Sigmoid colon (tissue), 7 donors: ENCODE measurements at places on chromosomes 2 and 18. TPM values are rescaled to one million over a fixed set of nuclear protein-coding genes. Genes with fewer than 3 reads are reported as not detected.

SLC16A14 gene
- 1.9 TPM for total RNA-seq

GCKR gene
- total RNA-seq, result not detected

GRCh38 chr18:741931-742512 is 29.6 kb upstream of the ENOSF1 start:
- no peaks in the 10 kb centered on the region for H3K4me1 ChIP-seq
- no peak overlapping the region for H3K4me3 ChIP-seq
- no peaks in the 10 kb centered on the region for H3K27me3 ChIP-seq
- H3K36me3 ChIP-seq, result peaks cover 76% of the 10 kb centered on the region
- H3K27ac ChIP-seq, result no peak overlapping the region
- no peak for DNase-seq

ADAM23 gene
- total RNA-seq, result 0.99 TPM

DNA sequence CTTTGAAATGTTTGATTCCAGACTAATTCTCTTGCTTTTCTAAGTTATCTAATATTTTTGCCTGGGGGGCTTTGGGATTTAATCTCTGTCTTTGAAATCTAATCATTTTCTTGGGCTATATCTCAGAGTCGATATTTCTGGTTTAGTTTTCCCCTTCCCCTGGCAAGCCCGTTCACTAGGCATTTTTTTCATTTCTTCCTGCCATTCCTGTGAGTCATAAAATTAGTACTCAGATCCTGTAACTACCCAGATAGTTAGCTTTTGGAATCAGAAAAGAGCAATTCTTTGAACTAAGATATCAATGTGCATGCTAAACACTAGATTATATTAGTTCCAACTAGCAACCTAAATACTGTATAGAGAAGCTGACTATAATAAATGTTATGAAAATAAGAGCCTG is 29.4 kb upstream of the RNF149 start:
- no peaks in the 10 kb centered on the region for H3K27me3 ChIP-seq
- no peak overlapping the region for H3K4me3 ChIP-seq
- no peaks in the 10 kb centered on the region for H3K36me3 ChIP-seq
- no peak overlapping the region for H3K27ac ChIP-seq

CYP27A1 gene
- total RNA-seq, result 27.2 TPM

GRCh38 chr2:85134896-85135659 is 1.9 kb downstream of the TCF7L1 start:
- DNase-seq, result no peak
- H3K27me3 ChIP-seq, result no peaks in the 10 kb centered on the region
- H3K4me3 ChIP-seq, result peak overlapping the region; percentile 83
- no peaks in the 10 kb centered on the region for H3K36me3 ChIP-seq
- peak overlapping the region; percentile 84 for H3K27ac ChIP-seq

ASPRV1 gene
- total RNA-seq, result 1.3 TPM

NLRC4 gene
- total RNA-seq, result 1.6 TPM
